Spinal cord (tissue), 10 donors: ENCODE measurements at places on chromosomes 6 and 20.

GRCh38 chr6:21367649-21368154 is 225.8 kb upstream of the SOX4 start:
- no peak for DNase-seq

DNA sequence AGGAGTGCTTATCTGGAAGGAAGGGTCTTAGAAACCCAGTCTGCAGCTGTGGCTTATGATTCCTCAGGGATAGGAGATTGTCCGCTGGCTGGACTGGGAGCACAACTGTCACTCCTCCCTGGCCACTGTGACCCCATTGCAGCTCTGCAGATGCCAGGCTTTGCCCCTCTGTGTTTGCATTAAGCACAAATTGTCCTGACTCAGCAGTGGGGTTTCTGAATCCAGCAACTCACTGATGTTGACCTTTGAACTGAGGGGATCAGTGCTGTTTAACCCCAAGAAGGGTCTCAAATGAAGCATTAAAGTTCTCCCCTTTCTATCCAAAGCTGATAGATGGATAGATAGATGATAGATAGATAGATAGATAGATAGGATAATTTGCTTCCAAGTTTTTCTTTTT is 29.5 kb downstream of the DACT2 start:
- no peak for DNase-seq

- no peak for DNase-seq
Observed at GRCh38 chr6:36809156-36809555, 30.1 kb downstream of the CPNE5 start.

- no peak for DNase-seq
Observed at GRCh38 chr6:90397929-90398674, 101.5 kb upstream of the BACH2 start.

DNA sequence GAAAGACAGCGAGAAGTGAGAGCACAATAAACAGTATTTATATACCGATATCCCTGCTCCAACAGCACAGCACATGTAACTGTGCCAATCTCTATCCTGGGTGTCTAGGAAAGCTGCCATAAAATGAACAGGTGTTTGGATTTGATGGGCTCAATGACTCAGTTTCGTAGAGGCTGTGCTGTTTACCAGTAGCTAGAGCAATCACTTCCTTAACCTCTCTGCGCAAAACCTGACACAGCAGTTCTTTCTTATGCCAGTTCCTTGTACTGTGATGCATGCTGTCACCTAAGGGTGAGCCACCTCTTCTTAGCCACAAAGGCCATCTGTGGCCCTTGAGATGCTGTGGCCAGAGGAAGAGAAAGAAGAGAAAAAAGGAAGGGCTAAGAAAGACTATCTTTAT is 59.3 kb downstream of the SHPRH start:
- DNase-seq: no peak
